SK-N-SH treated with all-trans-retinoic acid at 6 μM for 48 hours (cell line): ENCODE measurements at places on chromosomes 1 and 21.
A peak's percentile ranks its signal among the peaks of the same experiment; 100 is the strongest.

DNA sequence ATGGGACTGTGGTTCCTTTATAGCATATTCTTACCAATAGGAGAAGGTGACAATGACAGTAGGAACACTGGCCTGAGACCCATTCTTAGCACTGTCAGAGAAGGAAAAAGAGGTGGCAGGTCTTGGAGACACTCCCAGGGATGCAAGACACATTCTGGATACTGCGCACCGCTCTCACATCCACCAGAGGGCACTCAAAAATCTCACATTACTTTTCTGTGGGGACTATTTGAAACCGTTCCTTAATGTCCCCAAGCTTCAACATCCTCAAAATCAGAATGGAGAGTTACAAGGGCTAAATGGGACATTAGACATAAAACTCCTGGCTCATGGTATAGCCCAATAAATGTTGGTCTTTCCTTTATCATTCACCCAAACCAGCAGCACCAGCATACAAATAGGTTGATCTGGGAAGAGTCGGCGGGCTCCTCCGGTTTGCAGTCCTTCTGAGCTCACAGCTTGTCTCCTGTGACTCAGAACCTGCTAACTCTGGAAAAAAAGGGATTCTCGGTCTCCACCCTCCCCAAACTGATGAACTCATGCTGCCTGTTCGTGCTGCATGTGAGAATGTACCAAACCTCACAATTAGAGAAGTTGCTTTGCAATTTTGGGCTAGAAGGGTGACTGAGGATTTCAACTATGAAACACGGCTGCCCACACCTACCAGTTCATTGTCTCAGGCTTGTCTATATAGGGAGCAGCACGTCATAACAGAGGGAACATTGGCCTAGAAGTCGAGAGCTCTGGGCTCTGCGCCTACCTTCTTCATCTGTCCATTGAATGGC, 40.2 kb downstream of the IL12RB2 start:
- peak; percentile 99 for ATAC-seq

- no peak for ATAC-seq
These were observed 6.2 kb downstream of the COL18A1 start for GRCh38 chr21:45410865-45411809.

DNA sequence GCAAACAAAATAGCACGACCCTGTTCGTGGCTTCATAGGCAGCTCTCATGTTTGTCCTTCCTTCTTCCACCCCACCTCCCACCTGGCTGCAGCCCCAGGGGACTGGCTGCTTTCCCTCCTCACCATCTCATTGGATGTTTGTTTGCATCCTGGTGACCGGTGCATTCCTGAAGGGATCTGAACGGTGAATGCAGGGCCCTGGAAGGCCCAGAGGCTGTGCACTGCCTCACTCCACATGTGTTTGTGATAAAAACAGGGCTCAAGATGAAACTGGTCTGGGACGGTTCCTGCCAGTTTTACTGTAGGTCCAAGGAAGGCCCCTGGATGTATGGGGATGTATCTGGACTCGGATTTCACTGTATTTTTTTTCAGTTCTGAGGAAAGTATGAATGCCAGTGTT, 42.8 kb downstream of the CNN3 start:
- ATAC-seq: peak; percentile 98

DNA sequence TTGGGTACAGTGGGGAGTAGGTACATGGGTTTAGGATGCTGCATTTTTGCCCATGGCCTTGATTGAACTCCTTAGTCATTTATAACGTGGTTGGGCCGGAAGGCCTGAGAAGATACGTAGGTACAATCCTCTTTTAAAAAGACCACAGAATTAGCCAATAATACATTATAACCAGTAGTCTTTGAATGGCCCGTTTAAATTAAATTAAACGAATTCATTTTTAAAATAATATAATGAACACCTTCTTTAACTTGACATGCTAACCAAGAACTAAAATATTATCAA, 20.1 kb upstream of the ADAR start:
- peak; percentile 9 for ATAC-seq

DNA sequence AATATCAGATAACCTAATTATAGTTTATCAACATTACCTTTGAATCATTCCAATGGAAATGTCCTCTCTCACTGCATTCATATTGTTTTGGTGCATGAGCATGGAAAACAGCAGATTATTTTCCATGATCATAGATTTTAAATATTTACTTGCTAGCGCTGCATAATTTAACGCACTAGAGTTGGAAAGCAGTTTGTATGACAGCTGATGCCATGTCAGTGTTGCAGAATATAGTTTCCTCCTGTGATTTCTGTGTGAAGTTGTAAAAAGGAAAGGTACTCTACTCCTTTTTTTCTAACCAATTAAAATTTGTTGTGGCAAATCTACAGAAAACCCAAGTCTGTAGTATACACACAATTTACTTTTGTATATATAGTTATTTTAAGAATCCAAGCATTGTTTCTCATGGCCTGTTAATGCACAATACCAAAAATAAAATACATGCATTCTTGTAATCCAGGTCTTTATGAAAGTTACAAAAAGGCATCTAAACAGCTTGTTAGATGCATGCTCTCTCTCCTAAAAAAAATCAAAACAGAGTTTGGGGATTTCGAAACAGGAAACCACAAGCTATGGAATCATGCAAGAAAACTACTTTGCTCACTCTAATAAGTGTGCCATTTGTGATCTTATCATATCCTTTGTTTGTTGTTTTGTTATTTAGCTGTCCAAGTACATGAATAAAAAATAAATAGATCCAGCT, 1.9 kb upstream of the ATG4C start:
- no peak for ATAC-seq

- ATAC-seq: no peak
These were observed 7.4 kb downstream of the ZBTB8A start for GRCh38 chr1:32546611-32547010.

GRCh38 chr1:111205714-111206050, 5.2 kb upstream of the DENND2D start:
- no peak for ATAC-seq

GRCh38 chr1:19840228-19840627, 25.1 kb upstream of the RNF186 start:
- ATAC-seq: no peak

DNA sequence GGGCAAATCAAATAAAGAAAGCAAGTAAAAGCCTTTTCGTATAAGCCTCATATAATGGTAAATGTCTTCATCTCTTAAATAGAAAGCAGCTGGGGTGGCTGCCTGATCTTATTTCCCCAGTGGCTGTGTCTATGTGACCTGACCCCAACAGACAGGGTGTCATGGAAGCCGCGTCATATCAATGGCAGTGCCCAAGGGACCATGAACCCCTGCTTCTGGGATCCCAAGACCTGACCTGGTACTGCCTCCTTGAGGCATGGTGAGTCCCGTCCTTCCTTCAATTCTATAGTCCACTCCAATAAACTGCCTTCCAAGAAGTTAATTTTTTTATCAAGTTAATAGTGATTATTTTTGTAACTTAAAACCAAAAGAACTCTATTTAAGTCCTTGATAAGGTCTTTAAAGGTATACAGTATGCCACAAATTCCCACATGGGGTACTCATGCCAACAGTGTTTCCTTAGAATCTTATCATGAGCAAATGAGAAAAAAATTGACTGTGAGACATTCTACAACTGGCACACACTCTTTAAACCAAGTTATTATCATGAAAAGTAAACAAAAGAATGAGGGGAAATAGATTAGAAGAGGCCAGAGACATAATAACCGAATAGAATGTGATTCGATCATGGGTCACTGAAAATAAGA, 104.6 kb downstream of the ADSS2 start:
- no peak for ATAC-seq

DNA sequence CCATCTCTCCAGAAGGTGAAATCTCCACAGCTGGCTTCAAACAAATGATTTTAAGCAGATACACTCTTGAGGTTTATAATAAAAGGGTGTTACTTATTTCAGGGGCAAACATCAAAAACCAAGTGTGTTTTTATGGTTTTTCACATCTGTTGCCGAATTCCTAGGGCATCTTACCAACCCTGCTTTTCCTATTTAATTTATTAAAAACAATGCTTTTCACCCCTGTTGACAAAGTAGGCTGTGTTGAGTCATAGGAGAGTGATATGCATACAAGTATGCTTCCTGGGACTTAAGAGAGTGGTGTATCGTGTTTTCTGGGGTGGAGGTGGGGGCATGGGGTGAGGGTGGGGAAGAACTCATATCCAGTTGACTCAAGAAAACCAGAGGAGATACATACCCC, 29.3 kb upstream of the IL20 start:
- ATAC-seq: no peak

GRCh38 chr1:207925210-207925609, 14.3 kb upstream of the CD34 start:
- peak; percentile 47; the same call in 2 of the 3 replicates for ATAC-seq

GRCh38 chr1:47337350-47337749, 3.8 kb downstream of the CMPK1 start:
- ATAC-seq: no peak

DNA sequence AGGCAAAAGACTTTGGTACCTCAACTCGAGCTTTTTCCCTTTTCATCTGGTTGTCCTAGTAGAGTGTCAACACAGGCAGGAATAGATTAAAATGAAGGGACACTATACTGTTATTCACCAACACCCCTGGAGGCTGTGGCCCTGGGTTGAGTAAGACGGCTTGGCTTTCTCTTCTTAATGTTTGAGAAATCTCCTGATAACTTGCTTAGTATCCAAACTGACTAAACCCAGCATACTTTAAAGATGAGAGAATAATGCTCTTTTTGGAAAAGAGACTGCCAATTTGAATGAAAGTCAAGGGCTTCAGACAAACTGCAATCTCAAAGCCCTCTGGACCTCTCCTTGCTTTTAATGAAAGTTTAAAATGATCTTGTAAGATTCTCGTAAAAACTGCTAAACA, 2.6 kb upstream of the SLC30A1 start:
- ATAC-seq: no peak

DNA sequence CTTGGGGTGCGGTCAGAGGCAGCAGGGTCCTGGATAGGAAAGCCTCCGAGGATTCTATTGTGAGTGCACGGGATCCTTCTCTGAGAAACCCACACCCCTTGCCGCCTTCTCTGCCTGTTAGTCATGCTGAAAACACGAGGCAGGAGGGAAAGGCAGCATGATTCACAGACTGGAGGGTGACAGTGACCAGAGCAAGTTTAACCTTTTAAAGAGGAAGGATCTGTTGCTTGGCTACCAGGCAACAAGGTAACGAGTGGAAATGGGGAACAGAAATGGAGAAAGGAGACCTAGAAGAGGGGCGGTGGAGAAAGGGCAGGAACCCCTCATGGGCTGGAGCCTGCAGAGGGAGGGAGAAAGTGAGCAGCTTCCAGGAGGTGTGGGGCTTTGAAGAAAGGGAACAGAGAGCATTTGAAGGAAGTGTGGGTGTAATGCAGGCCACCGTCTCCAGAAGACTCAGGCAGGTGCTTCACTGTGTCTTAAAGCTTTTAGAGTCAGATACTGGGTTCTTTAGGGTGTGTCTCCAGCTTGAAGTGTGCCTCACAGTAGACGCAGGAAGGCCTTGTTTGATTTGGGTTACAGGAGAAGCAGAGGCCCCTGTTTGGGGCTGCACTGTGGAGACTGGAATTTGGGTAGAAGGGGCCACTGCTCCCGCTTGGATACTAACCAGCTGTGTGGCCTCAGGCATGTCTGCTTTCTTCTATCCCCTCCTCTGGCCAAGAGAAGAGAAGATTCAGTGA, 19.1 kb downstream of the OPTC start:
- peak; percentile 91 for ATAC-seq

GRCh38 chr1:30111431-30111830, 612.0 kb downstream of the MATN1 start:
- peak; percentile 68; the same call in 2 of the 3 replicates for ATAC-seq

DNA sequence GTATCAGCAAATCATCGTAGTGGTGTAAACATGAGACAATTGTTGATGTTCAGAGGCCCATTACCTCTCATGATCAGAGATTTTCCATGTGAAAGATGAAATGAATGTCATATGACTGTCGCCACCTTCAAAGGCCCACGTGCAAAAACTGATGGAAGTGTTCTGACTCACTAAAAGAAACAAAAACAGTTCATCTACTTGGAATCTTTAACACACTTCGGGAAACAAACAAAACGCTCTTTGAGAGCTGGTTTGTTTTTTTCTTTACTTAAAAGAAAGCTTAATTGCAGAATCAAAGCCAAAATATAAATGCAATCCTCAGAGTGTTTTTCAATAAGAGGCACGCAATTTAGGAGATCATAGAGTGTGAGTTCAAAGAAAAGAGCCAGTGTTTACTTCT, 100.8 kb downstream of the PLPPR4 start:
- no peak for ATAC-seq

- no peak for ATAC-seq
These were observed 1.2 kb downstream of the BMP8B start for GRCh38 chr1:39787468-39787867.

DNA sequence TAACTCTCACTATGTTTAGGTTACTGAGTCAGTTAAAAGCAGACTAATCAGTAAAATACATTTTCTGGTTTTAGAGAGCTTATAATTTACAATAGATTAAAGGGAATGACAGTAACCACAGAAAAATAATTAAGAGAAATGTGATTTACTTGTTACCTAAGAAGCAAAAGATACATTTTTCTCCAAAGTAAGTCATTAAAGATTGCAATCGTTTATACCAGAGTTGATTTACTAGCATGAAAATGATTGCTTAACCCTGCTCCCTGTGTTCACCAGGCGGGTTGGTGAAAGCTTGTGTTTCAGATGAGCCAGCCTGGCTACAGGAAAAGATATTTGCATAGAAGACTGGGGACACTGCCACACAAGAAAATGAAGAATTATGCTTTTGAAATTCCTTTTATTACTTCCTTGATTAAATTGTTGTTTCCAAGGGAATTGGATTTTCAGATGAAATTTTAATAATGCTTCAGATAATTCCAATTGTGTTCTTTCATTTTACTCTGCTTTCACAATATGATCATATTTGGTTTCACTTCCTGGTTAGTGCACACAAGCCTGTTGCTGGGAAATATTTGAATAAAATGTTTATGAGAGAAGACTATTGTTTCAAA, 27.9 kb downstream of the LRRC8B start:
- peak; percentile 59 for ATAC-seq

DNA sequence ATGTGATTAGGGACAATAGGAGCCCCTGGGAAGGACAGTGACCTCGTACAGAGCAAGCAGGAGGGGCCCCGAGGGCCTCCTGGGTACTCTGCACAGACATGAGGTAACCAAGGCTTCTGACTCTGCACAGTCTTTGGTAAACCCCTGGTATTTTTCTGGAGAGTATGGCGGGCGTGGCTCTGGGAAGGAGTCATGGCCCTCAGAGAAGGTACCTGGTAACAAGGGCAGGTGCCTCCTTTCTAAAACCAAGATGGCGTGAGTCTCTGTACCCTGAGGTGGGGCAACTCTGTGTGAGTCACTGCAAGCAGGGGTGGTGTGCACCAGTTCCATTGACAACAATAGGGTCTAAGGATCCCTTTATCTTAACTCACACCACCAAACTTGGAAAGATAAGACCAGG, 39.9 kb upstream of the SLC19A1 start:
- no peak for ATAC-seq

DNA sequence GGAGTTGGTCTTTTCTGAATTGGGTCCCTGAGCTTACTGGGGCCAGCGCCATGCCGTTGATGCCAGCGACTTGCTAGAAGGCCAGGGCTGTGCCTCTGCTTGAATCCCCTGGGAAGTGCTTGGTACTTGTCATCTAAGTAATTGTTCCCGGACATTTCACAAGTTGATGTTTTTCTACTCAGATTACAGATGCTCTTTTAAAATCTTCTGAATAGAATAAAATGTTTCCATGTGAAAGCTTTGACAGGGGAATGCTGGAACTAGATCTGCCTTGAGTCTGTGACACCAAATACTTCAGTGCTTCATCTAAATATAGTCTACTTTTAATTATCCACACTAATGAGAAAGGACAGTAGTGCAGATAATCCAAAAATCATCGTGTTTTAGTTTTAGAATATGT, 38.3 kb downstream of the PTGFRN start:
- no peak for ATAC-seq
